WTC11 (cell line): ENCODE measurements at places on chromosomes 2 and 18.

- peaks cover 8% of the 10 kb centered on the region; the same call in 1 of the 2 replicates for H3K27me3 ChIP-seq
- peaks cover 16% of the 10 kb centered on the region for H3K36me3 ChIP-seq
- no peak overlapping the region for H3K4me3 ChIP-seq
- no peak overlapping the region for H3K27ac ChIP-seq
- H3K4me1 ChIP-seq = peaks cover 10% of the 10 kb centered on the region
These were observed 167.7 kb downstream of the ANAPC1 start for GRCh38 chr2:111715987-111716904.

- H3K36me3 ChIP-seq = no peaks in the 10 kb centered on the region
- no peak overlapping the region for H3K4me3 ChIP-seq
- H3K27me3 ChIP-seq = no peaks in the 10 kb centered on the region
- DNase-seq = no peak
- peaks cover 33% of the 10 kb centered on the region for H3K4me1 ChIP-seq
These were observed 34.3 kb upstream of the C18orf32 start for GRCh38 chr18:49521216-49521835.

DNA sequence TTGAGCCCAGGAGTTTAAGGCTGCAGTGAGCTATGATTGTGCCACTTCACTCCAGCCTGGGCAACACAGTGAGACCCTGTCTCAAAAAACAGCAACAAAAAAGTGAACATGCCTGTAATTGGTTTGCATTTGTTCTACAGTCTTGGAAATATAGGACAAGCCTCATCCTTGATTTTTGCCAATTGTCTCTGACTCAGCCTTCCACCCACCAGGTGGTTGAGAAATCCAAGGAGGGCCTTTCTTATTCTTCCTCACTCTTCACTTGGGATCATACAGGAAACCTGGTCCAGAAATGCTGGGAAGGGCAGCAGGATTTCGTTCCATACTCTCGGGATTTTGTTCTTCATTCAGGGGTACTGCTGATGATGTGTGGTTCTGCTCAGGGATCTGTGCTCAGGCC is 94.6 kb downstream of the CDC42EP3 start:
- no peak overlapping the region for H3K4me3 ChIP-seq
- H3K27me3 ChIP-seq = no peaks in the 10 kb centered on the region
- no peak for DNase-seq
- H3K36me3 ChIP-seq = peaks cover 6% of the 10 kb centered on the region
- H3K27ac ChIP-seq = no peak overlapping the region
- no peaks in the 10 kb centered on the region for H3K4me1 ChIP-seq

GRCh38 chr18:59012815-59013705 is 126.6 kb upstream of the SEC11C start:
- no peaks in the 10 kb centered on the region; the same call in 1 of the 2 replicates for H3K27me3 ChIP-seq
- peaks cover 13% of the 10 kb centered on the region for H3K4me1 ChIP-seq
- H3K36me3 ChIP-seq = peaks cover 15% of the 10 kb centered on the region
- no peak overlapping the region for H3K4me3 ChIP-seq
- H3K27ac ChIP-seq = no peak overlapping the region
- no peak for DNase-seq

GRCh38 chr2:238682536-238682935 is 165.3 kb upstream of the TWIST2 start:
- H3K27ac ChIP-seq = no peak overlapping the region
- no peak for DNase-seq
- peaks cover 9% of the 10 kb centered on the region for H3K4me1 ChIP-seq
- H3K36me3 ChIP-seq = peaks cover 5% of the 10 kb centered on the region
- H3K4me3 ChIP-seq = no peak overlapping the region
- peaks cover 8% of the 10 kb centered on the region for H3K27me3 ChIP-seq
